ENCODE measurements at places on chromosomes 7 and 10.

- DNase-seq, result no peak
Observed at GRCh38 chr10:61188691-61189090, 244.7 kb upstream of the RHOBTB1 start.

- no peak for DNase-seq
Observed at GRCh38 chr10:51711519-51711891, 12.1 kb upstream of the CSTF2T start.

- DNase-seq, result no peak
Observed at GRCh38 chr10:23343591-23344240, 881 bp downstream of the C10orf67 start.

- no peak for DNase-seq
Observed at GRCh38 chr7:7254908-7255307, 72.6 kb downstream of the C1GALT1 start.

DNA sequence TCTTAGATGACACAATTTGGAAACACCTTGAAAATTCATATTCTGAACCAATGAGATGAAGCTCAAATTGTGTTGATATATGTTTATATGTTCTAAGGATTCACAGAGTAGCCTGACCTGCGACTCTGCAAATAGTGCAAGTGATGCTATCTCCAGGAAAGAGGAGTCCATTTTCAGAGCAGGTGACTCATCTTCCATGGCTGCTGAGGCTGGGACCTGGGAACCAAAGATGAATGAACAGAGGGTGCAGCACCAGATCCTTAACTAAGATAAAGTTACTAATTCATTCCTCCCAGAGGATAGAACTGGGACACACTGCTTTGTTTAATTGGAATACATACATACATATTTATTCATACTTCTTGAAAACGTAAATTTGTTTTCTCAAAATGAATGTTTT lies 240.6 kb upstream of the SEMA3C start:
- no peak for DNase-seq

- DNase-seq, result no peak
Observed at GRCh38 chr7:3250725-3251124, 50.3 kb upstream of the SDK1 start.

GRCh38 chr7:83280671-83281070 lies 118.0 kb upstream of the PCLO start:
- DNase-seq, result no peak

DNA sequence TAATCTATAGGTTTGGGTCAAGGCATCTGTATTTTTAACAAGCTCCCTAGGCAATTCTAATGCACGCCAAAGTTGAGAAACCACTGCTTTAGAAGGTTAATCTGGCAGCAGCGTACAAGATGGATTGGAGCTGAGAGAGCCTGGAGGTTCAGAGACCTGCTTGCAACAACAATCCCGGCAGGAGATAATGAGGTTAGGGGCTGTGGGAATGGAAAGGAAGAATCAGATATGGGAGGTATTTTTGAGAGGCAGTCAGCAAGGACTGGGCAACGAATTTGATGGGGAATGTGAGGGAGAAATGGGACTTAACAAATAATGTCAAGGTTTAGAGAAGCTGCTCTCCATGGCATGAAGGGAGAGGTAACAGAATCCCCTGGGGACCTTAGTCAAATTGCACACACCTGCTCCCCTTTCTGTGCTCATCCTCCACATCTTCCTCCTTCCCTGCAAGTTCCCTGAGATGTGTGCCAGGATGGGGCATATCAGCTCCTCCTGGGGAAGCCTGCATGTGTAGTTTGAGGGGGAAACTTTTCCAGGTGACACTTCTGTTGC lies 731.0 kb upstream of the GALNT17 start:
- DNase-seq, result no peak

DNA sequence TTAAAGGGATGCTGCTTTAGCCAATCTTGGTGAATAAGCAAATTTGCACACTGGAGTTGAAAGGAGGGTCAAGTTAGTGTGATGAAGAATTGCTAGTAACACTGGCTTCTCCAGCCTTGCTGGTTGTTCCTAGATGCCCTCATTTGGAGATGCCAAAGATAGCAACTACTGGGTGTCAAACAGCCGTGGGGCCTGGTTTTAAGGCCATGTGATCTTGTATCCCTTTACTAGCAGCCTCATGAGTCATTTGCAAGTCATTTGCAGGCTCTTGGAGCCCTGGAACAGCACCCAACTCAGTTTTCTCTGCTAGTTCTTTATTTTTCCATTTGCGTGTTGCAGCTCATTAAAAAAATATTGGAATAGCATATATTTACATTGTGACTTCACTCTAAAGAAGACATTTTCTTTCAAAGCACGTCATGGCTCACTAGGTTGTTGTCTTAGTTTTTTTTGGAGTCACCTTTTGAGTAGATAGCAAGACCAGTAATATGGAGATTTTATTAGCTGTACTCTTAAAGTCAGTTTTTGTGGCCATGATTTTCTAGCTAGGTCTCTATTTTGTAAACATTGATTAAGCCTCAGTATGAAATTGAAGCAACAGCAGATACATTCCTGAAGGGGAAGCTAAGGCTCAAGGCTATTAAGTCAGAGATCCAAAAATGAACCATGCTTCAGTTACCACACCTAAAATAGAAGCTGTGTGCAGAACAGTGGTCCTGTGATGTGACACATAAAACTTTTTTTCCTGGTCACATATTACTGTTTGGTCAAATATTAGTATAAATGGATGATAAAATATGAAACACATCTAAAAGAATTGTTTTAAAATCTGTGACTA lies 1.3 kb downstream of the LSMEM1 start:
- no peak for DNase-seq

- DNase-seq, result no peak
Observed at GRCh38 chr10:14543046-14543903, 212.6 kb upstream of the FRMD4A start.

GRCh38 chr7:151121380-151122170 lies 35.3 kb downstream of the AGAP3 start:
- DNase-seq, result no peak

DNA sequence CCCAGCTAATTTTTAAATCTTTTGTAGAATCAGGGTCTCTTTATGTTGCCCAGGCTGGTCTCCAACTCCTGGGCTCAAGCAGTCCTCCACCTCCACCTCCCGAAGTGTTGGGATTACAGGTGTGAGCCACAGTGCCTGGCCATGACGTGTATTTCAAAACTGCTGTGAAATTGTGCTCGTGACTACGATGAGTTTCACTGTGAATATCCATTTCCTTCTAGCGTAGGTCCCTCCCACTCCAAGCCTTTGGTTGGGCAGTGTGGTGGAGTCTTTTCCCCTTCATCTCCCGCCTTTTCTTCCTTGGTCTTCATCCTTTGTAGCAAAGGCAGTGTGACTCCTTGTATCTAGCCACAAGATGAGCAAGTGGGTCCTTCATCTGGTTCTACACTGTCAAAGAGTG lies 56.2 kb downstream of the CUL1 start:
- no peak for DNase-seq

DNA sequence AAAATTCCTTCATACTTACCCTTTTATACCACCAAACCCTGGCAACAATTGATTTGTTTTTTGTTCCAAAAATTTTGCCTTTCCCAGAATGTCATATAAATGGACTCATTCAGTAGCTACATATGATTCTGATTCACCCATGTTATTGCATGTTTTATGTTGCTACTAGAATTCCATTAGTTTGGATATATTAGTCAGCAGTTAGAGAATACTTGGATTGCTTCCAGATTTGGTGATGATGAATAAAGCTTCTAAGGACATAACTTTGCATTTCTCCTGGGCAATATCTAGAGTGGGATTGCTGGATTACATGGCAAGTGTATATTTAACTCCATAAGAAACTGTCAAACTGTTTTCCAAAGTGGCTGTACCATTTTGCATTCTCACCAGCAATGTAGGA lies 806.9 kb downstream of the DNAJB9 start:
- DNase-seq, result no peak

DNA sequence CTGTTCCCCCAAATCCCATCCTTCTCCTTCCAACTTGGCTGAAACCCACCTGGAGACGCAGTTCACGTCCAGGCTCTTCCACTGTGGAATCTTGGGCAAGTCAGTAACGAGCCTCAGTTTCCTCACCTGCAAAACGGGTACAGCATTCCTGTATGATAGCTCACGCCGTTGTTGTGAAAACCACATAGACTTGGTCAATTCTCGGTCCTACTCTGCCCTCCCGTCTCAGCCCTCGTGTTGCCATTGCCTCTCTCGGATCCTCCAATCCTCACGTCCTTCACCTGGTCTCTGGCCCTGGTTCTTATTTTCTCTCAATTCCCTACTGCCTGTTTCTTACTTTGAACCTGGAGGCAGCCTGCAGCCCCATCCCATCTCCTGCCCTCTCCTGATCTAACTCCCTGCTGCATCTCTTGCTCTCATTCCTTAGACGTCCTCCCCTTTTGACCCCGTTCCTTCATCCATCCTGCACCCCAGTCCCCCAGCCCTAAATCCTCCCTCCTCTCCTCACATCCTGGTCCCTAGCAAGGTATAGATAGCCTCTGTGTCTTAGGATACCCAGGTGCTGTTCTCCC lies 2.0 kb upstream of the MUC12 start:
- DNase-seq, result no peak

- DNase-seq, result no peak
Observed at GRCh38 chr7:82726038-82726800, 282.6 kb upstream of the CACNA2D1 start.

GRCh38 chr10:104202231-104202630 lies 29.9 kb downstream of the CFAP43 start:
- DNase-seq, result no peak

GRCh38 chr10:69736886-69737641 lies 64.6 kb upstream of the COL13A1 start:
- no peak for DNase-seq

- DNase-seq, result no peak
Observed at GRCh38 chr7:141785706-141786552, 4.1 kb upstream of the TAS2R5 start.

DNA sequence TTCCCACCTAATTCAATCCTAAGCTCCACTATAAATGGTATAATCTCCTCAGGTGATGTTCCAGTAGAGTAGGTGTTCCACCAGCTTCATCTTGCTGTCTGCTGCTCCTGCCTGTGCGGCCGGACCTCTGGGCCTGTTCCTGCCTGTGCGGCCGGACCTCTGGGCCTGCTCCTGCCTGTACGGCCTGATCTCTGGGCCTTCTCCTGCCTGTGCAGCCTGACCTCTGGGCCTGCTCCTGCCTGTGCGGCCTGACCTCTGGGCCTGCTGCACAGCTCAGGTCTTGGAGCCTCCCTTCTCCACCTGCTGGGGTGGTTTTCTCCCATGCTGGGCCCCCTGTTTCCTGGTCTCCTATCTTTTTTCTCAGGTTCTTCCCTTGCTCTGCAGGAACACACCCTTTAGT lies 117.8 kb downstream of the USP6NL start:
- DNase-seq, result no peak

- no peak for DNase-seq
Observed at GRCh38 chr7:95619517-95619916, 23.2 kb upstream of the PDK4 start.

GRCh38 chr7:95660023-95660434 lies 63.7 kb upstream of the PDK4 start:
- no peak for DNase-seq

GRCh38 chr7:127769137-127769536 lies 117.1 kb downstream of the SND1 start:
- DNase-seq, result no peak

DNA sequence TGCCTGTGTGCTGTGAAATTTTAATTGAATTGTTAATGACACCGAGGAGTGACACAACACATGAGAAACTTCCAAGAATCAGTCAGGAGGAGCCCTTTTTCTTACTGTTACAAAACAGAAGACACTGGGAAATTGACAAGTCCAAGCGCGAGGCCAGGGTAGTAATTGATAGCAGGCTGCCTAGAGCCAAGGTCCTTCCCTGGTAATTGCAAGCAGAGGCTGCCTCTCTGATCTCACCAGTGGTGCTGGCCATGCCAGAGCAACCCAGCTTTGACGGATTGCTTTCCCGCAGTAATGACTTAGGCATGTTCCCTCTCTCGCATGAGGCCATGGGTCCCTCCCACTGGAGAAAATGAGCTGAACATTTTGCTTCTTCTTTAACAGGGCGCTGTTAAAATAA lies 111.5 kb downstream of the LRMDA start:
- no peak for DNase-seq

DNA sequence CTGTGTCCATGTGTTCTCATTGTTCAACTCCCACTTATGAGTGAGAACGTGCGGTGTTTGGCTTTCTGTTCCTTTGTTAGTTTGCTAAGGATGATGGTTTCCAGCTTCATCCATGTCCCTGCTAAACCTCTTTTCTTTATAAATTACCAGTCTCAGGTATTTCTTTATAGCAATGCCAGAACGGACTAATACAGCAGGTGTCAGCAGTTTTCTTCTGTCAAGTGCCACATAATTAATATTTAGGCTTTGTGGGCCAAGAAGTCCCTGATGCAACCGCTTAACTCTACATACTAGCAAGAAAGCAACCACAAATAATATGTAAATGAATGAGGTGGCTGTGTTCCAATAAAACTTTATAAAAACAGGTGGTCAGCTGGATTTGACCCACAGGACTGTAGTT lies 26.3 kb upstream of the C1QL3 start:
- no peak for DNase-seq

- no peak for DNase-seq
Observed at GRCh38 chr7:47517821-47518480, 64.0 kb downstream of the TNS3 start.

- no peak for DNase-seq
Observed at GRCh38 chr10:21401196-21401595, 124.3 kb downstream of the SKIDA1 start.

DNA sequence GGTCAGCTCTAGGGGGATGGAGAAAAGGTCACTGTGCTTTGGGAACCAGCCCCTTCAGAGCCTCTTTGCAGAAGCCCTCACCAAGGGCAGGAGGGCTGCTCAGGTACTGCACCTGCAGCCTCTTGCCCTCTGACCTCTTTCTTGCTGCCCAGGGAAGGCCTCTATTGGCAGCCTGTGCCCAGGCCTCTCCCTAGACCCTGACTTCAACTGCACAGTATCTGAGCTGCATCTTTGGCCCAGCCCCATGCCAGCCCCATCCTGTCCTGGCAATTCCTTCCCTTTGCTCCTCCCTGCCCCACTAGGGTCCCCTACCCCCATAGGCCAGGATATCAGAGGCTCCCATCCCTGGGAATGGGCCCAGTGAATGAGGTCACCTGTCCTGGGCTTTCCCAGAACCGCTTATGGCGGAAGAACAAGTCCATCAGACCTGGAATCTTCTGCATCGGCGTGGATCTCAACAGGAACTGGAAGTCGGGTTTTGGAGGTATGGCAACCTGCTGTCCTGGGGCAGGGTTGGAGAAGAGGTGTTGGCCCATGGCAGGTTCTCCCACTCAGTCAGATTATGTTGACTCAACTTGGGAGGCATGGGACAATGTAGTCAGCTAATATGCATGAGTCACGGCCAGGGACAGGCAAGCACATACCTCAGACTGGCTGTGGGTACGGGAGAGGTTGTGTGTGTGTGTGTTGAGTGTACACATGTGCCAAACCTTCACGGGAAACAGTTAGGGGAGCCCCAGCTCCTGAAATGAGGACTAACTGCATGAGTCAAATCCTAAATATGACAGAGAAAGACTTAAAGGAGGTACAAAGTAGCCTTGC lies 17.1 kb upstream of the CPA1 start:
- no peak for DNase-seq

- no peak for DNase-seq
Observed at GRCh38 chr7:23542752-23543151, 11.0 kb upstream of the TRA2A start.
